PC-9 (cell line): ENCODE measurements at places on chromosomes 16 and 17.

- no peak for DNase-seq
These were observed 43.4 kb upstream of the ICAM2 start for GRCh38 chr17:64063766-64064224.

GRCh38 chr17:76199469-76199868 is 40.8 kb downstream of the RNF157 start:
- DNase-seq, result no peak

GRCh38 chr17:7215652-7216180 is 3.9 kb downstream of the DLG4 start:
- no peak for DNase-seq

DNA sequence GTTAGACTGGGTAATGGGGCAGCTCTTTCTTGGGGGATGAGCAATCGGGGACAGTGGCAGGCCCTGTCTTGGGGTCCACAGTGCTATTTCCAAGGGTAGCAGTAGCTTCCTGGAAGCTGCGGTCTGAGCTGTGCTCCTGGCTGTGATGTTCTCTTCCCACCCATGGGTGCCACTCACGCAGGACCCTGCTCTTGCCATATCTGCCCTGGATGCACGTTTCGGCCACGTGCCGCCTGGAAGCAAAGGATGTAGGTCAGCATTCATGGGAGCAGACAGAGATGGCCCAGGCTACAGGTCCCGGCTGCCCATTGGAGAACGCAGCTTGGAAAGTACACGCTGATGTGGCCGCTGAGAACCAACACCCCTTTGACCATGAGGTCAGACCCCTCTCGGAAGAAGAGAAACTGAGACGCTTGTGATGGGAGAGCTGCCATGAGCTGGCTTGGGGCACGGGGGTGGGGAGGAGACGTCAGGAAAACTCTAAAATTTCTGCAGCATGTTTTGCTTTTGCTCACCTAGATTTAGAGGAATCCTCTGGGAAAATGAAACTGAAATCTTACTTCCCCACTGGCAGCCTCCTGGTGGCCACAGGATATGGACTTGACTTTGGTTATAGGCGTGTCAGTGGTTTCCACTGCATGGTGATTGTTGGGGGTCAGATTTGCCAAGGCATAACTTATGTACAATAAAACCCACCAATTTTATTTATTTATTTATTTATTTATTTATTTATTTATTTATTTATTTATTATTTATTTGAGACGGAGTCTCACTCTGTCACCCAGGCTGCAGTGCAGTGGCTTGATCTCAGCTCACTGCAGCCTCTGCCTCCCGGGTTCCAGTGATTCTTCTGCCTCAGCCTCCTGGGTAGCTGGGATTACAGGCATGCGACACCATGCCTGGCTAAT is 36.2 kb upstream of the IRF8 start:
- DNase-seq, result no peak

- DNase-seq, result no peak
These were observed 394.5 kb upstream of the SOX9 start for GRCh38 chr17:71726341-71726740.
